ENCODE measurements at places on chromosomes 16 and 17.

GRCh38 chr16:1337486-1337885 is 4.0 kb downstream of the BAIAP3 start:
- DNase-seq: no peak

- DNase-seq: no peak
Observed at GRCh38 chr17:16037636-16038035, 38.0 kb downstream of the TTC19 start.

GRCh38 chr16:2775765-2776499 is 1.1 kb downstream of the ELOB start:
- no peak for DNase-seq

DNA sequence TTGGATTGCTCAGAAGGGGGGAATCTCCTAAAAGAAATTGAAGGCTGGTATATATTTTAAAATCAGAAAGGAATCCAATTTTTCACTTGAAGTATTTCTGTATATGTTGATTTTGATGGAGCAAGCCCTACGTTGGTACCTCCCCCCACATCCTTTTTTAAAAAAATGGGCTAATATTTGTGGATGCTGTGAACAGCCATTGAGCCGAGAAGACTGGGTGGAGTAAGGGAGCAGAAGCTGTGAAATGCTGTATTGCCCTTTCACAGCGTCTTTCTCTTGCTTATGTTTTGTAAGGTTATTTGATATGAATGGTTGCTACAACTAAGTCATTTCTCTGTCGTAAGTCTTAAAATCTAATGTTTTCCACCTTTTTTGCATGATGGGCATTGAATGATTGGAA is 2.3 kb downstream of the PAFAH1B1 start:
- DNase-seq: no peak

DNA sequence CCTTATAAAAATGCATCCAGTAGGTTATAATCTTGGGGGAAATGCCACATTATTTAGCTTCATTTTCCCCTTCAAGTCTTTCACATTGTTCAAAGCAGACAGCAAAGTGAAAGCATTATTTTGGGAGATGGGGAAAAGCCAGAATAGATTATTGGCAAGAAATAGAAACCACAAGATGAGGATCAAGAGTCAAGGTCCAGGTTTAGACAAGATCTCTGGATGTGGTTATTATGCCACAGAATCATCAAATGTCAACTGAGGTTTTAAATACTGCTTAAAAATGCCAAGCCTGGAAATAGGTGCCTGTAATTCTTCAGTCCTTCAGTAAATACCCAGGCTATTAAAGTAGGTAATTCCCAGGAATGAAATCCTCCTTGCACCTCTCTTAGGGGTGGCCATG is 65.1 kb upstream of the ALOX12 start:
- DNase-seq: no peak

DNA sequence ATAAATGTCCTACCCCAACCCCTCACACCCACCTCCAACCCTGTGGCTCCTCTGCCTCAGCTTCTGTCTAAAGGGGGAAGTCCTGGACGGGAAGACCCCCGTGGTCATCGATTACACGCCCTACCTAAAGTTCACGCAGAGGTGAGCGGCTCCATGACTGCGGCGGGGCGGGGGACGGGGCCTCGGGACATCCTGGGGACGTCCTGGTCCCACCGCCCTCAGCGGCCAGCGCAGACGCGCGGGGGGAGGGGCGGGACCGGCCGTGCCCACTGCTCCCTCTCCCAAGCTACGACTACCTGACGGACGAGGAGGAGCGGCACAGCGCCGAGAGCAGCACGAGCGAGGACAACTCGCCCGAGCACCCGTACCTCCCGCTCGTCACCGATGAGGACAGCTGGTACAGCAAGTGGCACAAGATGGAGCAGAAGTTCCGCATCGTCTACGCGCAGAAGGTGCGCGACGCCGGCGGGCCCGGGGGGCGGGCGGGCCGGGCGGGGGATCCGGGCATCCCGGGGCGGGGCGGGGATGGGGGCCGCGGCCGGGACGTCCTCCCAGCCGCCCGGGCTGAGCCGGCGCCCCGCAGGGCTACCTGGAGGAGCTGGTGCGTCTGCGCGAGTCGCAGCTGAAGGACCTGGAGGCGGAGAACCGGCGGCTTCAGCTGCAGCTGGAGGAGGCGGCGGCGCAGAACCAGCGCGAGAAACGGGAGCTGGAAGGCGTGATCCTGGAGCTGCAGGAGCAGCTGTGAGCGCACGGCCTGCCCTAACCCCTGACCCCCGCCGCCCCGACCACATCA is 6.7 kb downstream of the RUNDC3A start:
- DNase-seq: peak; percentile 59

GRCh38 chr16:53752560-53752959 is 48.6 kb downstream of the FTO start:
- DNase-seq: no peak

GRCh38 chr17:5785338-5785737 is 201.0 kb upstream of the NLRP1 start:
- DNase-seq: no peak

DNA sequence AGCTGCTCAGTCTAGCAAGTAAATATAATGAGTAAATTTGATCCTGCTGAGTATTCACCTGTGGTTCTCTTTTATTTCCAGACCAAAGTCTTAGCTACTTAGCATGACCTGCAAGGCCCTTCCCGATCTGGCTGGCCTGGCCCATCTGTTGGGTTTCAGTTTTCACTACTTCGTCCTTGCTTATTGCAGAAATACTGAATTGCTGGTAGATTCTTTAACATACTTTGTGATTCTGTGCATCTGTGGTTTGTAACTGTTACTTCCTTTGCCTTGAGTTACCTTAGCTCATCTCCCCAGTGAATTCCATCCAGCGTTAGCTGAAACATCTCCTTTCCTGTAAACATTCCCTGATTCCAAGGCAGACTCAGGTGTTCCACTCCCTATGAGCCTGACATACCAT is 131.1 kb downstream of the PHKB start:
- no peak for DNase-seq

- no peak for DNase-seq
Observed at GRCh38 chr17:80603396-80603795, 58.8 kb downstream of the RPTOR start.

DNA sequence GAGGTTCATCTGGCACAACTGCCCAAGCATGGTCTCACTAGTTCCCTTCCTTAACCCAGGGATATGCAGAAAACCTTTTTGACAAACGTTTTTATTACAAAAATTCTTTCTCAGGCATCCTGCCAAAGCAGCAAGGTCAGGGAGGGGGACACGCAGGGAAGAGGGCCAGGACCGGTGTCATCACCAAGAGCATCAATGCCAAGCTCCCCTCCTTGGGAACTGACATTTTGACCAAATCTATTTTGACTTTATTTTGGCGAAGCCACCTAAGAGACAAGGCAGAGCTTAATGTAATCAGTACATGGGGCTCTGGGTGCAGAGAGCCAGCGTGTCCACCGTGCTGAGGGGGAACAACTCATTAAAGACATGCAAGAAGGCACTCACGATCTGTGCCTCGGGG is 265.2 kb downstream of the CBLN1 start:
- no peak for DNase-seq

GRCh38 chr17:8354236-8354635 is 14.6 kb downstream of the ODF4 start:
- no peak for DNase-seq
